Activated naive CD8-positive, alpha-beta T cell treated with anti-CD3 and anti-CD28 coated beads for 36 hours (primary cell): ENCODE measurements at places on chromosomes 5 and 9. TPM values are rescaled to one million over a fixed set of nuclear protein-coding genes. Genes with fewer than 3 reads are reported as not detected.

DNA sequence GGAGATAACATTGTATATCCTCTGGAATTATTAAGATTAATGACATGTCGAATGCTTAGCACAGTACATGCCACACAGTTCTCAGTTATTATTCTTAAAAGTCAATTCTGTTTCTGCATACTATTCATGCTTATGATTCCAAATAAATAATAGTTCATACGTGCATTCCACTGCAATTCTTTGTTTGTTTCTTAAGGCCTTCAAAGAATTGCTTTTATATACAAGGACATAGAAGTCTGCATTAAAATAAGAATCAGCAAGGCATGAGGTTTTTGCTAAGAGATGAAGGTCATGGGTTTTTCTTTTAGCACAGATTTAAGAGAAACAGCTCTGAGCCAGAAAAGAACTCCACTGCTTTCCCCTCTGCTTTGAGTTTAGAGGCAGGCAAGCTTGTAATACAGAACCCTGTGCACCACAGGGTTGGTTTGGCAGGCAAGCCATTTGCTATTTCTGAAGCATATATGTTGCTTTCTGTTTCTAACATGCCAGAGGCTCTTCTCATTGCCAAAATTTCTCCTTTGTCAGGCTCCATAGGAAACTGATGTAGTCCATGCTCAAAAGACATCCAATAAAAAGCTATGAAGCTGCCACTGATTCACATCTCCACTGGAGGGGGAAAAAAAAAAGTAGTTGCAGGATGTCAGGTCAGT is 420.6 kb upstream of the TYRP1 start:
- H3K4me3 ChIP-seq: no peak overlapping the region
- H3K4me1 ChIP-seq: no peaks in the 10 kb centered on the region
- H3K27ac ChIP-seq: no peak overlapping the region
- H3K36me3 ChIP-seq: no peaks in the 10 kb centered on the region

DNA sequence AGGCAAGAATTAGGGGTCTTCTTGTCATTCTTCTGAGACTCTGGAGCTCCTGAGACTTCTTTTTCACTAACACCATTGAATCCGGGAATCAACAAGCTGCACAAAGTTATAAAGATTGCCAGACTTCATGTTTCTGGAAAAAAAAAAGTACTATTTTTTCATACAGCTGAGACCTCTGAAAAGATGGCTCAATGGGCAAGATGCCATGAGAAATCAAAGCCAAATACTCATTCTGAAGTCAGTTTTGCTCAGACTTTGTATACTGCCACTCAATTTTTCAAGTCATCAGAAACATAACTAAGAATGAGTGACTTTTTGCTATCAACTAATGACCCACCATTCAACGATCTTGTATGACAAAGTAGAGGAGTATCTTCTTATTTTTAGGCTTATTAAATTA is 512.0 kb downstream of the RAB3C start:
- peaks cover 16% of the 10 kb centered on the region for H3K4me1 ChIP-seq
- DNase-seq: no peak
- no peak overlapping the region for H3K27ac ChIP-seq
- H3K4me3 ChIP-seq: no peak overlapping the region
- no peaks in the 10 kb centered on the region for H3K27me3 ChIP-seq

GRCh38 chr9:124198331-124198730 is 59.4 kb upstream of the NEK6 start:
- H3K4me3 ChIP-seq: no peak overlapping the region
- no peak for DNase-seq
- H3K36me3 ChIP-seq: peaks cover 3% of the 10 kb centered on the region
- H3K4me1 ChIP-seq: peaks cover 31% of the 10 kb centered on the region

DNA sequence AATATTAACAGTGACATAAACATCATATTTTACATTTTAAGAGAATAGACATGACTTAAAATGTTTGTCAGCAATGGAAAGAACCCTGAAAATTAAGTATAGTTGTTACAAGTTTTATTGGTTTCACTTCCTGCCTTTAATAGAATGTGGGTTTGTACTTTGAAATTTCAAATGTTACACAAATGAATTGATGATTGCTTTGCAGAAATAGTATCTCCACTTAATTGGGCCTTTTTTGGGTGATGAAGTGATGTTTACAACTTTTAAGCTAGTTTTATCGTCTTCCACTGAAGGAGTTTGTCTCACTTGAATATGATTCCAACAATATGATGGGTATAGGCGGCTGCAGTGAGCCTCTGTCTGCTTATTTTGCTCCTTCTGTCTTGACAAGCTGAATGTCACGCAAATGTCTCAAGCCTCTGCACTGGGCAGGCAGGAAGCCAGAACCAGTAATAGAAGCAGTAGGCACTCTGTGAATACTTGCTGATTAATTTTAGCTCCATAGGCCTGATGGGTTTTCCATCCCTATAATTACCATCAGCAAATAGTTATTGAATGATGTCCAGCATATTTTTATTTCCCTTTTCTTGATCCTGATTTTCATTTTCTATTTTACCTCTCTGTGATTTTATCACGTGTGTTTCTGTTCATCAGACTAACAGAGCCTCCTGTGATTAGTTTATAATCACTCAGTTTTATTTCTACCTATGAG is 10.6 kb upstream of the NR3C1 start:
- H3K27me3 ChIP-seq: no peaks in the 10 kb centered on the region
- H3K27ac ChIP-seq: no peak overlapping the region
- no peak overlapping the region for H3K4me3 ChIP-seq
- H3K36me3 ChIP-seq: peaks cover 1% of the 10 kb centered on the region
- DNase-seq: no peak

DNA sequence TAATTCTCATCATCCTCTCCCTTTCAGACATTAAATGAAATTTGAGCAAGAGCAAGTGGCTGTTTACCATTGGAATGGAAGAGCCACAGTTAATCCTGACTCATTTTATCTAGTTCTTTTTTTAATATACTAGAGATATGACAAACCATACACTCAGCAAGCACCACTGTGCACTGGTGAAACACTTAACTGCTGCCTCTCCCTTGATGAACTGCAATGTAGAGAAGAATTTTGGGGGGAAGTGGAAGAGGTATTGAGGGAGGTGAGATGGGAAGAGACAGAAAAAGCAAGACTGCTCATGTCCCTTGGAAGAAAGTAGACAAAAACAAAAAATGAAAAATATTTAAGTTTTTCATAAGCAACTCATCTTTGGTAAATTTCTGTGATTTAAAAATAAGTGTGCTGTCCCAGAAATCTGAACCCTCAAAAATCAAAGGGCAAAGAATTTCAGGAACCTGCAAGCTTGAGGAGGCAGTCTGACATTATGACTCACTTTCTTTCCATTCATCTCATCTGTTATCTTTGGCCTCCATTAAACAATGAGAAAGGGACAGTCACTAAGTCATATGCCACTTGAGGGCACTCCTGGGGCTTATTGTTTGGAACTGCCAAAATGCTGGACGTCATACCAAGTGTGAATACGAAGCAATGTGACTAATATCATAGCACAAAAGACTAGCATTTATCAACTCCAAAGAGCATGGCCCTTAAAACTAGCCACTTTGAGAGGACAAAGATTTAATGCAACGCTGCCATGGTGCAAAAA is 566.8 kb upstream of the DMAC1 start:
- H3K4me3 ChIP-seq: no peak overlapping the region
- no peaks in the 10 kb centered on the region for H3K36me3 ChIP-seq
- peaks cover 8% of the 10 kb centered on the region for H3K4me1 ChIP-seq
- no peak overlapping the region for H3K27ac ChIP-seq
- H3K27me3 ChIP-seq: peaks cover 5% of the 10 kb centered on the region

DNA sequence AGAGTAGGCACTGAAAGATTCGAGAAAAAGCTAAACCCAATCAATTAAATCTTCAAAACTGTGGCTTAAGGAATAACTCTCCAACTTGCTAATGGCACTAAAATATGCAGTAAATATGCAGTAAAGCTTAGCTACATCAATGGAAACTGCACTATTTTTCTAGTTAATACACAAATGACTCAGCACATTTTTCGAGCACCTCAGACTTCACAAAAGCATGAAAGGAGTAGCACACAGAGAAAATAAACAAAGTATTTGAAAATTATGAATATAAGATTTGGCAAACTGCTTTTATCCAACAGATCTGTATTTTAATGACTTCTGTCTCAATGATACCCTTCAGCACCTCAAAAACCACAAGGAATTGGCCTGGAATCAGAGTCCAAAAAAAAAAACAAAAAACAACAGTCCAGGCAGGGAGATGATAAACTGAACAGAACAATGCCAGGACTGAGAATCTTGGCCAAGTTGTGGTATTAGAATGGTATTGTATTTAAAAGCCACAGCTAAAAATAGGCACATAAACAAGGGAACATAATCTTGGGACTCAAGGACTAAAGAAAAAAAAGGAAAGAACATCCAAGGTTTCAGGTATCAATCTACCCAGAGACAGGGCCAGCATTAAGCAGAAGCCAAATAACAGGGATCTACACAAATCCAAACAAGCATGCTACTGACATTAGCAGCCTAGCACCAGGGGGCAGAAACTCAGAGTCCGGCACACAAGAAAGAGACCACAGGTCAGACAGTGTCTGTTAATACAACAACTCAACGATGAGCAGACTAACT is 21.4 kb downstream of the TMEM245 start:
- peaks cover 83% of the 10 kb centered on the region for H3K4me1 ChIP-seq
- H3K36me3 ChIP-seq: peaks cover 49% of the 10 kb centered on the region
- DNase-seq: no peak

GRCh38 chr5:76038212-76038611 is 45.0 kb upstream of the SV2C start:
- H3K4me3 ChIP-seq: peak overlapping the region; percentile 3
- no peak overlapping the region for H3K27ac ChIP-seq
- peaks cover 5% of the 10 kb centered on the region for H3K4me1 ChIP-seq
- no peak for DNase-seq
- no peaks in the 10 kb centered on the region for H3K36me3 ChIP-seq

DNA sequence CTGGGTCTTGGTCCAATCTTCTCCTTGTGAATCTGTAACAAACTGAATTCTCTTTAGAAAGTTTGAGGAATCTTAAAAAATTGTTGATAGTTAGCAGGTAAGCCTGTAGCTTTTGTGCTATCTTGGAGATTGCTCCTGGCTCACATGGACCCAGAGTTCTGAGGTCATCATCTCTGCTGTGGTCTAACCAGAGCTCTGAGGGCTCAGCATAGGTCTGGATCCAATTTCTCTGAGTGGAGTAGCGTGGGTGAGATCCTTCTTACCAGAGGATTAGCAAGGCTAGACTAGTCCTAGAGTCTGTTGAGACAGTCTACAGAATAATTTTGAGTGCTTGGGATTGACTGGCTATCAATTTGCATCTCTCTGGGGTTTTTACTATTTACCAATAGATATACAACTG is 60.5 kb upstream of the IL6ST start:
- H3K27me3 ChIP-seq: no peaks in the 10 kb centered on the region
- DNase-seq: no peak
- H3K27ac ChIP-seq: peak overlapping the region; percentile 32
- no peak overlapping the region for H3K4me3 ChIP-seq

DNA sequence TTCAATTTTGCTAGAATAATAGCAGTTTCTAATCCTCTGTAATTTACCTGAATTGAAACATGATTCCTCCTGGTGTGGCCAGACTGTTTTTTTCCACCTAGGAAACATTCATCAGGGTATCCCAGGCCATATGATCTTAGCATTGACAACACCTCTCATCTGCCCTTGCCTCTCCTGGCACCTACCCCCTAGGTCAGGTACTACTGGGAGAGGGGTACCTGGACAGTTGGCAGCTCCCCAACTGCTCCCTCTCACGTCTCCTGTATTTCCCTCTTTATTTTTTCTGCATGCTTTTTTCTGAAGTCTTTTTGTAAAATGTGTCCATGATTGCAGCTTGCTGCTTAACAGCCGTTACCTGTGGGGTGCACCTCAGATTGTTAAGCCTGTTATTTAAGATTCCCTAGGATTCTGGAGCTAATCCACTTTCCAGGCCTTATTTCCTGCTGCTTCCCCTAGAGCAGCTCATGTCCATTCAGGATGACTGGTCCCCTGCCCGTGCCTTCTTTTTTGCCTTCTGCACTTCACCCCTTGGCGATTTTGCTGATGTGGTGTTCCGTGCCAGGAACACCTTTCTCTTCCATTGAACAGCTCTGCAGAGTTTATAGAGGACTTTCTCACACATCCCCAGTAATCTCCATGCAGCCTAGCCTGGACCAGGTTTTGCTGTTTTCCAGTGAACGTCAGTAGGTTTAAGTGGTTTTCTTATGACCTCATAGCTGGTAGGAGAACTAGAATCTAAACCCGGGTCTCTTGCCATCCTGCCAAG is 33.6 kb downstream of the SNX30 start:
- H3K36me3 ChIP-seq: peaks cover 7% of the 10 kb centered on the region
- H3K4me3 ChIP-seq: no peak overlapping the region
- DNase-seq: no peak
- H3K27me3 ChIP-seq: no peaks in the 10 kb centered on the region
- peaks cover 32% of the 10 kb centered on the region for H3K4me1 ChIP-seq

DNA sequence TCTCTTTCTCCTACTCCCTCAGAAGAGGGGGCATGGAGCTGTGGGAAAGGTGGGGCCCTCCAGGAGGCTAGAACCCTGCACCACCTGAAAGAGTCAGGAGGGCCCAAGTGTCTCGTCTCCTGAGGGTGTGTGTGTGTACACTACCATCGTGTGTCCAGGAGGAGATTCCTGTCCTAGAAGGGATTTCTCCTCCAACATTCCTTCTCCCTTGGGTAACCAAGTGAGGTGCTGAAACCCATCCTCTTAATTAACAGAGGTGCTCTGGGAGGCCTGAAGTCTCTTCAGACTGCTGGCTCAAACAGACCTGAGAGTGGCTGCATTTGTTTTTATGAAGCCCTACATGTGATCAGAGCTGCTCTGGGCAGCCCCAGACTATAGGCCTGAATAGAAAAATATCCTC is 61.1 kb upstream of the FAM169A start:
- H3K27me3 ChIP-seq: no peaks in the 10 kb centered on the region
- H3K4me3 ChIP-seq: no peak overlapping the region
- H3K27ac ChIP-seq: no peak overlapping the region
- no peak for DNase-seq
- no peaks in the 10 kb centered on the region for H3K4me1 ChIP-seq

DNA sequence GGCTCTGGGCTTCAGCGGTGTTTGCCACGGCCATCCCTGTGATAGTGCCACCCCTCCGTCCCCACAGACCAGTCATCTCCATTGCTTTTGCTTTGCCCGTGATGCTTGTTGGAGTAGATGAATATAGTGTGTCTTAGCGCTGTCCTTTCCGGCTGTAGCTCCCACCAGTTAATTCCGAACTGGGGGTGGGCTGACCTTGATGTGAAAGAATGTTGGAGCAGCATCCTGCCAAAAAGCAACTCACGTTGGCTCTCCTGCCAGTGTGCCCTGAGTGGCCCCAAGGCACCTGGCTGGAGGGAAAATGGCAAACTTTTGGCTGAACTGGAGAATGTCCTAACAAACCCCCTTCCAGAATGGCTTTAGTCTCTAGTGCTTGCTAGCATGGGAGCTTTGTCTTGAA is 20.0 kb downstream of the CLTA start:
- no peaks in the 10 kb centered on the region for H3K27me3 ChIP-seq
- no peak for DNase-seq
- no peak overlapping the region for H3K4me3 ChIP-seq
- H3K36me3 ChIP-seq: peaks cover 27% of the 10 kb centered on the region
- H3K4me1 ChIP-seq: peaks cover 51% of the 10 kb centered on the region

The PCSK5 gene
- total RNA-seq: 5.5 TPM

The EDIL3 gene
- not detected for total RNA-seq

The NNT gene
- 71.8 TPM for total RNA-seq

The RNF20 gene
- 44.2 TPM for total RNA-seq

The PTPDC1 gene
- 6.0 TPM for total RNA-seq

The DMRT3 gene
- total RNA-seq: not detected

The PDE8B gene
- total RNA-seq: not detected
